ENCODE measurements at places on chromosomes 11 and 22.

DNA sequence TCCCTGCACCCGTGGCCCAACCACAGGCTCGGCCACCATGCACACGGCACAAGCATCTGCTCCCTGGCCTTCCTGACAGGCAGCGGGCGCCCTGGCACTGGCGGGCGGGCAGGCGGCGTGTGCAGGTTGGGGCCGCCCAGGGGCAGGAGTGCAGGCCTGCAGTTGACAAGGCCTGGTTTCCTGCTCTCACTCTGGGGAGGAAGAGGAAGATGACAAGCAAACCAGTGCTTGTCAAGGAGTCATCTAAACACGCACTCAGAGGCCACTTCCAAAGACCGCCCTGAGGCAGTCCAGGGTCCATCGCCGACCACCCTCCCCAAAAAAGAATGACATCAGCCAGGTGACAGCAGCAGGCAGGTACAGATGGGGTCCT lies 65.3 kb upstream of the LINC01488 start:
- DNase-seq, result no peak

DNA sequence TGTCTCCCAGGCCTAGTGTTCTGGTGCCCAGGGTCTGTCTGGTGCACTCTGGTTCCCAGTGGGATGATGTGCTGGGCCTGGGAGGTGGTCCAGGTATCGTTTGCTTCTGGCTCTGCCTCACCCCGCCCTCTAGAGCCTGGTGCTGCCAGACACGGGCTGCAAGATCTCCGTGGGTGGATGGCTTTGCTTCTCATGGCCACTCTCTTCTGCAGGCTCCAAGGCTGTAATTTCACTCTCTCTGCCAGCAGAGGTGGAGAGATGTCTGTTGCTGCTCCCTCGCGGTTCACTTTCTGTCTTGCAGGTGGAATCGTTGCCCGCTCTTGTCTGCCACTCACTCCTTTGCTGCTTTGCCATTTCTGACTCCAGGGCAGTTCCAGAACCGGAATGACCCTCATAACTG lies 13.4 kb downstream of the NADSYN1 start:
- DNase-seq, result no peak

GRCh38 chr11:18726040-18726439 lies at the start of gene IGSF22:
Gene IGSF22, minus strand, starts transcription at chr11:18726188. Its CDS starts 1,952 bp downstream, at chr11:18724236.
- DNase-seq, result no peak

GRCh38 chr11:8763070-8763685 lies 80.6 kb downstream of the RPL27A start:
- no peak for DNase-seq

GRCh38 chr22:41382610-41383009 lies 868 bp downstream of the TEF start:
- DNase-seq, result no peak
